ENCODE measurements at places on chromosomes 4 and X. TPM values are rescaled to one million over a fixed set of nuclear protein-coding genes. Genes with fewer than 3 reads are reported as not detected.
A peak's percentile ranks its signal among the peaks of the same experiment; 100 is the strongest.

- no peak for DNase-seq
Observed at GRCh38 chr4:173171098-173171497, 2.5 kb downstream of the GALNT7 start.

DNA sequence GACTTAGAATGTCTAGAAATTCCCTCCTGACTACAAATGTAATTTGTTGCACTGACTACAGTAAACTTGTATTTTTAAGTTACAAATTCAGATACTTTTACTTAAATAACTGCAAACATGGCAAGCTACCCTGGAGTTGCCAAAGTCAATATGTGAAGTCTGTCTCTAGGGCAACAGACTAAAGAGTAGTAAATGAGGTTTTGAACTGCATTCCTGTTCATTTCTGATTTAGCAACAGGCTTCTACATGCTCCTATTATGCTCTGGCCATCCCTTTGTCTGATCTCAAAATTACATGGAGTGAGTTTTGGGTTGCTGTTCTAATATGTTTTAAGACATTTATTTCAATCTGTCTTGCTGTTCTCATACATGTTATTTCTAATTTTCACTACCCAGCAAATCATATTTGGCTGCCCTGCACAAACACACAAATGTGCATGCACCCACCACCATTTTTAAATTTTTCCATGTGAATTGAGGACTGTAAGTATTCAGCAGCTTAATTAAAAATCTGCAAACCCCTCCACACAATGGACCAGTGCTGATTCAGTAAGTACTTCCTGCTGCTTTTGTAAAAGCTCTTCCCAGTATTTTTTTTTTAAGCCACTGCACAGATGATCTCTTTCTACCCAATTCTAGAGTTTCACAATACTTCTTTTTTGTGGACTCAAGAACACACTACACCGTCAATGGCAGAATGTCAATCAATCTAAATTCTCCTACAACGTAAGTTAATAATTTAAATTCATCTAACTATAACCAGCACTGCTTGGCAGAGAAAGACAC lies 26.7 kb downstream of the SH3RF1 start:
- no peak for DNase-seq

GRCh38 chr4:70722199-70722791 lies 531 bp downstream of the RUFY3 start:
- DNase-seq: no peak

- no peak for DNase-seq
Observed at GRCh38 chr4:129080129-129080528, 13.2 kb downstream of the SCLT1 start.

DNA sequence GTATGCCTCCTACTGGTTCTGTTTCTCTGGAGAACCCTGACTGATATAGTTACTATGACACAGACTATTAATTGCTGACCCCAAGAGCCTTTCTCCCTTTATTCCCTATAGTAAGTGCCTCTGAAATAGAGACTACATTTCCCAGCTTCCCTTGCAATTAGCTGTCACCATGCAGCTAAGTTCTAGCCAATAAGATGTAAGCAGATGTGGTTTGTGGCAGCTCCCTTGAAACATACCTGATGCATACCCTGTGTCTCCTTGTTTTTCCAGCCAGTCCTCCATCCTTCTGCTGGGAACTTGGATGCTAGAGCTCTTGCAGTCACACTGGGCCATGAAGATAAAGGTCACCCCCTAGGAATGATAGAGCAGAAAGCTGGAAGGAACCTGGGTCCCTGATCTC lies 9.7 kb upstream of the TMEM165 start:
- DNase-seq: no peak

DNA sequence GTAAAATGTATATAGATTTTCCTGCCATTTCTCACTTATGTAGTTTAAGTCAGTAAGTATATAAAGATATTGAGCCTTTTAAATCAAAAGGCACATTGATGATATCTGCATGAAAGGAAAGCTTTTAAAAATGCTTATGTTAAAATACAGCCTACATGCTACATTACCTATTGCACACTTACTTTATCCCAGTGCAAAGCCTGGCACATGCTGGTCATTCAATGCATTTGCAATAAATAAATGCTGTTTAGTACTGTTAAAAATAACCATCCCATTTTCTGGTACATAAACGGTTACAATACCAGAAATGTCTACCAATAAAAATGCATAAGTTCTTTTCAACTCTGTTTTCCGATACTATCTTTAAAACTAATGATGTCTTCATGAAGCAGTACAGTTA lies 22.1 kb upstream of the SPATA4 start:
- DNase-seq: no peak

DNA sequence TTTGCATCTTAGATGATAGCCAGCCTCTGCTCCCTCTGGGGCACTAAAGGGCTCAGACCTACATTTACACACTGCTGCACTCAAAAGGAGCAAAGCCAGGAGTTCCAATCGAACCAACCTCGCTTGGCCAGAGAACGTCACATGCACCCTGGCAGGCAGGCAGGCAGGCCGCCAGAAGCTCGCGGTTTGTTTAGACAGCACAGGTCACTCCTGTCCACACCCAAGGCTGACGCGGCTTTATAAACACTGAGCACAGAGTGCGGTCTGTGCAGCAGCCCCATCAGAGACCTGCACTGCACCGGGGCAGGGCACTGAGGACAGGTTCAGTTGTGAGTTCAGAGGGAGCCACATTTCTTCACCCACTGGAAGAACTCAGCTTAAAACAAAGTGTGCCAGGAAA lies 143.9 kb downstream of the BCOR start:
- DNase-seq: peak; percentile 88

Gene AGA
- total RNA-seq: 7.3 TPM

Gene TKTL1
- 18.0 TPM for total RNA-seq

DNA sequence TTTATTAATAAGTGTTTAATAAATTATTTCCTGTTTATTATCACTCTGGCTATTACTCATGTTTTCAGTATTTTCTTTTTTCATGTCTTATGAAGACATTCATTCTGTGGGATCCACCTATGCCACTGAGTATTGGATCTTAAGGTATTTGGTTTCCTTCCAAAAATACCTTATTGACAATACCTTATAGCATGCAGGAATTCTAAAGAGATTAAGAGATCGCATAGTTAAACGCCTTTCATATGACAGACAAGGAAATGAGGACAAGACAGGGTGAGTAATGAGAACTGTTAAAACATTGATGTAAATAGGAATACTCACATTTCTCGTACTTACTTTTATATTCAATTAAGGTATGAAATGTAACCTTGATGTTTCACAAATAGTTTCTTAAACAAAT lies 38.2 kb upstream of the TMPRSS11B start:
- DNase-seq: no peak

Gene KLF3
- 17.7 TPM for total RNA-seq

Gene CXCL5
- total RNA-seq: not detected

DNA sequence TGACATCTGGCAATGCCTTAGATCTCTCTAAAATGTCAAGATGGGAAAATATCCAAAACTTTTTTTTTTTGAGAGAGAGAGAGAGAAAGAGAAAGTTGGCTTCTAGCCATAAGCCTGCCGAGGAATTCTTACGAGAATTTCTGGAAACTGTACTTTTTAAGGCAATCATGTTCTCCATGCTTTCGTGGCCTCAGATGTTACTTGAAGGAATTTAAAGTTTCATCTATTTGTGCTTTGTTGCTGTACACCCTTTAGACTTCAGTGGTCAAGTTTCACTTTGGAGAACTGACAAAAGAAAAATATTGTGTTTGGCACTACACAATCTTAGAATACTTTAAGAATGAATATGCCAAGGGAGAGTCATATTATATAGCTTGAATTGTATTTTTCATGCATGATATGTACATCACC lies 53.9 kb downstream of the FAT4 start:
- no peak for DNase-seq

DNA sequence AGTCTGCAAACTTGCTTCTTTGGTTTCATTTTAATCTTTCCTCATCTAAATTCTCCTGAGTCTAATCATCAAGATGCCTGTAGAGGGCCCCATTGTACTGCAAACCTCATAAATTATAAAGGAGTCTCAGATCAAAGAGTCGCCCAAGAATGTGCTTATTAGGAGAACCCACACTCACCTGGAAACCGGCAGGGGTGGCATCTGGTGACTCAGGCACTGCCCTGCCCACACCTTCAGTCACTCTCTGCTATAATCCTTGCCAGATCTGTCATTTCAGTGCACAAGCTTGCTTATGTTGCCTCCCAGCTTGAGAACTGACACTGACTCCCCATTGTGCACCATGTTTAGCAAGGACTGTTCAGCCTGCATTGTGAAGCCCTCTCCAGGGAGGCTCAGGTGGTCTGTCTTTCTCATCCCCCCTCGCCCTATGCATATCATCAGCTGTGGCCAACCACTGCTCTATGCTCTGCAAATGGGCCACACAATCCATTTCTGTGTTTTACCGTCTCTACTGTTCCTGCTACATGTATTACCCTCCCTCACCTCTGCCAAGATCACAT lies 12.4 kb downstream of the EPGN start:
- no peak for DNase-seq

Gene USP17L30
- total RNA-seq: not detected

Gene MTNR1A
- not detected for total RNA-seq

Gene PAGE4
- not detected for total RNA-seq
